ENCODE measurements at places on chromosomes 12 and 14.

GRCh38 chr12:61563665-61564450, 696.3 kb upstream of the USP15 start:
- DNase-seq: no peak

GRCh38 chr12:89160716-89161123, 191.6 kb downstream of the DUSP6 start:
- no peak for DNase-seq

DNA sequence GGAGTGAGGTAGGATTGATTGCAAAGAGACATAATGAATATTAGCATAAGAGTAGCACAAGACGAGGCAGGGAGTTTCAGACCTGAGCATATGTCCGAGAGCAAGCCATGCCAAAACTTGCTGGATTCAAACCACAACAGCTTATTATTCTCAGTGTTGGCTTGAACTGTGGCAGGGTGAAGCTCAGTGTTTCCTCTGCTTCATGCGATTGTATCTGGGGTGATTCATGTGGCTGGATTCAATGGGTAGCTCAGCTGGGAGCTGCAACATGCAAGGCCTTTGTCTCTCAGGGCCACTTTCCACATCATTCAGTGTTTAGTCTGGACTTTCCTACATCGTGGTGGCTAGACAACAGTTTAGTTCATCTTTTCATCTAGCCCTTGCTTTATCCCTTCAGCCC, 22.1 kb upstream of the E2F7 start:
- no peak for DNase-seq

DNA sequence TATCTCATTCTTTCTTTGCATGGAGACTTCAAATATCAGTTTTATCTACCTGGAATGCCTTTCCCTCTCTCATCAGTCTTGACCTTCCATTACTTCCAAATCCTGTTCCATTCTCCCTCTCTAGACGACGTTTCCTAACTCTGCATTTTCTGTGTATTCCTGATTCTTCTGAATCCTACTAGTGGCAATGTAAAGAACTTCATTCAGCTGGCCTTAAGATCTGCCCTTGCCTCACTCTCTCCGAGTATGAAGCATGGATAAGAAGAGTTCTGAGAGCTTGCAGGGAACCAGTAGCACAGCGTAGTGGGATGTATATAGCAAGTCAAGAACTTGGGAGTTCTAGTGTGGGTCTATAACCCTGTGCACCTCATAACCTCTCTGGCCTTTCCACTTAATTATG, 68.5 kb upstream of the HOXC13 start:
- no peak for DNase-seq

DNA sequence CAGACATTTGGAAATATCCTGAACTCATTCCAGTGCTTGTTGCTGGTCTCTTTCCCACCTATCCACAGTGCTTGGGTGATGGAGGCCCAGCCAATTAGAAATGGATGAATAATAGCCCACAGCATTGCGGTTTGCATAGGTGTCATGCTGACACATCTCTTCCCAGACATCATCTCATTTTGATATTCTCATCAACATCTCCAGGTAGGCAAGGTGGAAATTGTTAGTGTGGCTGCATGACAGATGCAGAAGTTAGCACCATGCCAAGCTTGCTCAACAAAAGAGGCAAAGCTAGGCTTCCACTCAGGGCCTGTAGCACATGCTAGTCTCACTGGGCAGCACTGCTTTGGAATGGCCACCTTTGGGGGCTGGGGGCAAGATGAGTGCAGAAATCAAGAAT, 1118.9 kb downstream of the VRK1 start:
- no peak for DNase-seq

DNA sequence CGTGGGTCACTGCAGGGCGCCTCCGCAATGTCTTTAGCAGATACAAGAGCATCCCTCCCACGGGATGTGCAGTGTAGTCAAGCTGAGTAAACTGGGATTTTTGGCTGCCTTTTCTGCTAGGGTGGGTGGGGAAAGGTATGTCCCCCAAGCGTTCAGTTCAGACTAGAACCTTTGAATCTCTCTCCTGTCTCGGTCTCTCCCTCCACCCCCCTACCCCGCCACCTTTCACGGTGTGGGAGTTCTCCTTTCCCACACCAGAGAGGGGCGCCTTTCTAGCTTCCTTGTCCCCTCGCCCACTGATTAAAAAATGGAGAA, 525 bp upstream of the FAR2 start:
- peak; percentile 44 for DNase-seq

DNA sequence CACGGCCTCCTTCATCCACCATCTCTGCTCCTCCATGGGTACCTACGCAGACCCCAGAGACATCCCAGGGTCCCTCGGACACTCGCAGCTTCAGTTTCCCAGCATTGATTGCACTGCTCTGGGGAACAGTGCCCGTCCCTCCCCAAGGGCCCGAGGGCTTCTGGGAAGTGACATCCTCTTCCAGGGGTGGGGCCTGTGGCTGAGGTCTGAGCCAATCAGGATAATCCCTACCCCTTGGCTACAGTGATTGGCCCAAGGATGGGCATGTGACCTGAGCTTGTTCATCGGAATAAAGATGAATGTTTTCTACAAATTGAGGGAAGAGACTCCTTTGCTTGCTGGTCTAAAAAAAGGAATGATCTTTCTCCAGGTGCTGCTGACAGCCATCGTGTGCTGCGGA, 37.3 kb upstream of the MYL2 start:
- DNase-seq: no peak

DNA sequence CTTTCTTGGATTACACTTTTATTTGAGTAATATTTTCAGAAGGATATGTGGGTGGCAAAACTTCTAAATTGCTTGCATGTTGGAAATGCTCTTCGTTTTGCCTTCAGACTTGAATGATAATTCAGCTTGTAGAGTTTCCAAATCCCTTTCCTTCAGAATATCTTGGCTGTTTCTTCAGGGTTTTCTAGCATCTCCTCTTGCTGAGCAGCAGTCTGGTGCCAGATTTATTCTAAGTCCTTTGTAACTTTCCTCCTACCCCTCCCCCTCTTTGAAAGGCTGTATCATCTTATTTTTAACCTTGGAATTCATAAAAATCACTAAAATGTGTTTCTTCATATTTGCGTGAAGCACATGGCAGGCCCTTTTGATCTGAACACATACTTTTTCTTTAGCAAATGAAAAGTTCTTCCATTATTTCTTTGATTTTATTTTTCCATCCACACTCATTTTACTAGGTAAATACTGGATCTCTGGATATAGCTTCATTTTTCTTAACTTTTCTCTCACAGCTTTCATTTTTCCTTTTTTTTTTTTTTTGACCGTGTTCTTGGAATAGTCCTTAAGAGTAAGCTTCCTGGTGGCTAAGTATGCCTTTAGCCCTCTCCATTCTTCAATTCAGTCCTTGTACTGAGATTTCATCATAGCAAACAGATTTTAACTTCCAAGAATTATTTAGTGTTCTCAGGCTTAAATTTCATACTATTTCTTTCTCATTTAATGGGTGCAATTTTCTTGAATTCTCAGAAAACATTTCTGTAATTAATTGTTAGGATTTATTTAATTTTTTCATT, 102.0 kb downstream of the SLC38A4 start:
- no peak for DNase-seq

DNA sequence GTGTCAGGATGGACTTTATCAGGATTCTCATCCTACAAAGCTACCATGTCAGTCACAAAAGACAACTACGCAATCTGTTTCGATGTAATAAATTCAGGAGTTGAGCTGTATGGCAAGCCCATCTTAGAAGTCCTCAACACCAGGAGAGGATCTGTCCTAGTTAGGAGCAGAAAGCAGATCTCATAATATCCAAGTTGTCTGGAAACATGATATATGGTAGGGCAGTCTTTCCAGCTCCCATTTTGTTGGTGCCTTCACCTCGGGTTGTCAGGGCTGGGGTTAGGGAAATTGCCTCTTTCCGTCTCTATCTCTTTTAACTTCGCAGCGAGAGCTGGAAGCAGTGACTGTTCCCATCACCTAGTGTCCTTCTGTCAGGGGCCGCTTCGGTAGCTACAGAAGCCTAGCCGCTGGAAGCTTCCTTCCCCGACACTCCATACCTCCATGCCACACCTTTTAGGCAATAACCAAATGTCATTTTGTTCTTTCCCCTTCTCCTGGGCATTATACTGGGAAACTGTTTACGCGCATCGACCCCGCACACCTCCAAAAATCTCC, 1.4 kb downstream of the NIN start:
- DNase-seq: no peak

GRCh38 chr14:47252802-47253201, 422.6 kb downstream of the MDGA2 start:
- no peak for DNase-seq

DNA sequence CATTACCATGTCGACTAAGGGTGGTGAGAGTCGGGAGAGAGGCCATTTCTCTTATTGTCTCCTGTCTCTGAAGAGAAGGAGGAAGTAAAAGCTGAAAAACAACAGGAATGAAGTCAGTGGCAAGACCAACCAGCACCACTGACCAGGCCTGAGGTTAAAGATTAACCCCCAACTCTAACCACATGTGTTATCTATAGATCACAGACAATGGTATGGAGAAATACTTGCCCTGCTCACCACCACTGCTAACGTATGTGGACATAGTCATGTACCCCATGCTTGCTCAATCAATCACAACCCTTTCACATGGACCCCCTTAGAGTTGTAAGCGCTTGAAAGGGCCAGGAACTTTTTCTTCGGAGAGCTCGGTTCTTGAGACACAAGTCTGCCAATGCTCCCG, 690.9 kb upstream of the LMO3 start:
- DNase-seq: no peak

- DNase-seq: no peak
These were observed 58.6 kb downstream of the BTBD7 start for GRCh38 chr14:93274055-93274806.

DNA sequence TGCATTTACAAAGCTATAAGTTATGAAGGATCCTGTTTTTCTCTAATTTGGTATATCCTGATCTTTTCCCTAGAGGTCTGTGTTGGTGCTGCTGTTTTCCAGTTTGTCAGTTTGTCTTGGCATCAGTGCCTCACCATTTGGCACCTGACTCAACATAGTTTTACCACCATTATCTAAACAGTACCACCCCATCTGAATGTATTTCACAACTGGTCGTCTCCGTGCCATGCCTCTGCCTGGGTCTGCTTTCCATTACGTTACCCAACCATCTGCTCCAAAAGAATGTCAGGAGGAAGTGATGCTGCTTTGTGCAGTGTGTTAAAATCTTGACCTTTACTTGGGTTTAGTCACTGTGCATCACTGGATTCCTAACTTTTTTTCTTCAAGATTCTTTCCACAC, 129.3 kb upstream of the RASSF8 start:
- no peak for DNase-seq

GRCh38 chr12:114698566-114699163, 14.7 kb upstream of the TBX3 start:
- no peak for DNase-seq

GRCh38 chr12:113161415-113162016, 12.0 kb downstream of the CFAP73 start:
- peak; percentile 66 for DNase-seq

DNA sequence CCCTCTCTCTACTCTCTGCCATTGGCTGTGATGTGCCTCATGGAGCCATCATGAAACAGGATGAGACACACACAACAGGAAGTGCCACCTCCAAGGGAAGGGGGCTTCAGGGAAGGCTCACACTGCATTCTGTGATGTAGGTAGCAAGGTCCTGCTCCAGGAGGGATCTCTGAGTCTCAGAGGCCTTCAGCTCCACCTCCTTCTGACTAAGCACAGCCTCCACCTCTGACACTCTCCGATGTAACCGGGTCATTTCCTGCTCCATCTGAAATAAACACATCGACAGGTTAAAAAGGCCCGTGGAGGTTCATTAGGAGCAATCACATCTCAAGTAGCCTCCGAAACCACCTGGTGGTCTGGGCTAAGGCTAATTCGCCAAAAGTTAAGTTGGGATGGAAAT, 93.3 kb downstream of the CIT start:
- DNase-seq: no peak

GRCh38 chr14:99946652-99947489, 118.4 kb upstream of the EVL start:
- DNase-seq: peak; percentile 82

DNA sequence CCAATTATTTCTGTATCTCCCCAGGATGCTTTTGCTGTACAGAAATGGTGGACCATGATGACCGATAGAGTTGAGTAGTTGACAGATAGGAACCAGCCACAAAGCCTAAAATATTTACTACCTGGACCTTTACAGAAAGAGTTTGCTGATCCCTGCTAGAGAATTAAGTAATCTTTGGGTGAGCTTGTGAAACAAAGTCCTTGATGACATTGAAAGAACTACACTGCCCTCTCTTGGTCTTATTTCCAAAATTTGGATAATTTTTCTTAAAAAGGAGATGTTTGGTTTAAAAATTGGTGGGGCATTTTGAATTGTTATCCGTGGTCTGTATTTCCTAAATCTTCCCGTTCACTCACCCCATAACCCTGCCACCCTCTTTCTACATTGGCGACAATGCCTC, 13.7 kb upstream of the TCTN1 start:
- DNase-seq: peak; percentile 47

DNA sequence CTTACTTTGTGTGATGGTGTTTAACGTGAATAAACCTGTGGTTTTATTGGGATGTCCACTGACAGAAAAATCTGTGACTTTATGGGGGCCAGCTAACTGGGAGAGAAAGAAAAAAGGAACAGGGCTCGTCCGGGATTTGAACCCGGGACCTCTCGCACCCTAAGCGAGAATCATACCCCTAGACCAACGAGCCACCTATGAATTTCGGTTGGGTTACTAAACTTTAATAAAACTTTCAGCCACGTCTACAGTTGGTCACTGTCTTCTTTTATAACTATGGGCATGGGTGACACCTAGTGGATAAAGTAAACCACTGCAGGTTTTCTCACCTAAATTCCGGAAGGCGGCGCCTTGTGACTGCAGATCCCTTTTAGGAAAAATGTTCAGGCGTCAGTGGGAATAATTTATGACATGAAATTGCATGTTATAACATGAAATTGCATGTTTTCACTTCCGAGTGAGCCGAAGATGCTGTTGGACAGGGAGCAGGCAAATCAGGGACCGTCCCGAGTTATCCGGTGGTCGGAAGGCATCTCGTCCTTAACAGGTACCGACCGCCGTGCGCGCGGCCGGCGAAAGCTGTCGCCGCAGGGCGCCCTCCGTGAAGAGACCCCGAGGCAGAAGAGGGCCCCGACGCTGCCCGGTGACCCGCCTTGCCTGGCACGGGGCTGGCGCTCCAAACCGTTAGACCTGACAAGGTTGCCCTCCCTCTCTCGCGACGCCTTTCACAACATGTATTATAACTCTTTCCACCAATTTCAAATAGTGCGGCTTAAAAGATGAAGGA, 18.2 kb upstream of the RNASE12 start:
- DNase-seq: peak; percentile 79

All from GM20000 (cell line).